ENCODE measurements at places on chromosomes 12 and 14.

- DNase-seq: no peak
Observed at GRCh38 chr12:12180136-12180535, 86.7 kb downstream of the LRP6 start.

GRCh38 chr12:121537814-121538698 is 42.8 kb downstream of the KDM2B start:
- no peak for DNase-seq

DNA sequence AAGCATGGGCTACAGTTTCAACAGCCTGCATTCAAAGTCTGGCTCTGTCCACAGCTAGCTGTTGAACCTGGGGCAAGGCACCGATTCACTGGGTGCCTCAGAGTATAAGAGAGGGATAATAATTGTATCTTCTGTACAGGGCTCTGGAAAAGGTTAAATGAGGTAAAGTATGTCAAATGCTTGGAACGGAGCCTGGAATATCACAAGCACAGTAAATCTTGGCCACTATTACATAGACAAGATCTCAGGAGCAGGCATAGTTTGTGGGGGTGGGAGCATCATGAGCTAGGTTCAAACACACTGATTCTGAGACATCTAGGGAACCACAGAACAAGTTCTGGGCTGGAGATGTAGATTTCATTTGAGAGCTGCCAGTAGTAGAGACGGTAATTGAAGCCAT is 203.7 kb upstream of the NUDT4 start:
- DNase-seq: peak; percentile 93

DNA sequence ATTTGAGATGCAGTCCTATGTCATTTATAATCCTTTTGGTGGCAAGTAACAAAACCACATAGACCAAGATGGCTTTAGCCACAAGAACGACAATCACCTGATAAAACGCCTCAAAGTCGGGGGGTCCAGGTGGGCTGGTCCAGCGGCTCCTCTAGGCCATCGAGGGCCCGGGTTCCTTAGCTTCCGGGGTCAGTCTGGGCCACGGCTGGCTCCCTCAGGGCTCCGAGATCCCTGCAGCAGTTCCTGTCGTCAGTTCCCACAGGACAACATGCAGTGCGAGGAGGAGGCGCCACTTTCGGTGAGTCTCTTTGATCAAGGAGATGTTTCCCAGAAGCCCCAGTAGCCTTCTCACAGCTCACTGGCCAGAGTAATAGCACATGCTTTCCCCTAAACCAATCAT is 574.6 kb downstream of the AACS start:
- DNase-seq: no peak

DNA sequence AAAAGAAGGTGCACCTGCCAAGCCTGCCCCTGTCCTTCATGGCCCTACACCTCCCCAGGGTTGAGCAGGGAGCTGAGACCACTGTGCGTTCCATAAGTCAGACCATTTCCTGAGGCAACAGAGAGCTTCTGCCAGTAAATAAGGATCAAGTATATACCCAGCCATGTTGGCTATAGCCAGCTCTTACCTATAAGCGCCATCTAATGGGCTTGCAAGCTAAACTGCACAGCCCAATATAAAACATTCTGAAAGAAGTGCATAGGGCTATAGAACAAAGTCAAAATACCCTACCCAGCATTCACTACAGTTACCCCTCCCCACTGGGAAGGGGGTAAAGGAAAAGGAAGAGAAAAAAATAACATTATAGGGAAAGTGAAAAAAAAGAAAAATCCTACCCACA is 59.3 kb upstream of the SCAF11 start:
- DNase-seq: no peak

- DNase-seq: no peak
Observed at GRCh38 chr12:14111230-14111865, 129.9 kb upstream of the GRIN2B start.

- no peak for DNase-seq
Observed at GRCh38 chr14:74392616-74393570, 33.1 kb downstream of the SYNDIG1L start.

DNA sequence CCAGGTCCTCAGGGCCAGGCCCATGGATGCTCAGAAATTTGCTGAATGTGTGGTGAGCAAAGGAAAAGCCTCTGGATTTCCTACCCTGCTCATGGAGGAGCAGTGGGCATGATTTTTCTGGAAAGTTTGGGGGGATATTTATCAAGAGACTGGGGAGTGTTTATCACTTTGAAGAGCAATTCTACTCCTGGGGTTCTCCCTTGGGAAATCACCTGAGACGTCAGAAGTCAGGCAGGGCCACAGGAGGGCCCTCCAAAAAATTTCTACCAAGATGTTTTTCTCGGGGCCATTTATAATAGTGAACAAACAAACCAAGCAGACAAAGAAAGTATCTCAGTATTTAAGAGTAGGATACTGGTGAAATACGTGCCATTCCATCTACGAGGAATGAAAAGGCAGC is 20.1 kb upstream of the EIF2B2 start:
- DNase-seq: no peak

- DNase-seq: no peak
Observed at GRCh38 chr12:74066476-74066875, 471.2 kb upstream of the ATXN7L3B start.

GRCh38 chr12:22981711-22982110 is 356.7 kb downstream of the ETNK1 start:
- DNase-seq: peak; percentile 22

GRCh38 chr12:42819846-42820245 is 230.3 kb upstream of the PRICKLE1 start:
- DNase-seq: no peak

DNA sequence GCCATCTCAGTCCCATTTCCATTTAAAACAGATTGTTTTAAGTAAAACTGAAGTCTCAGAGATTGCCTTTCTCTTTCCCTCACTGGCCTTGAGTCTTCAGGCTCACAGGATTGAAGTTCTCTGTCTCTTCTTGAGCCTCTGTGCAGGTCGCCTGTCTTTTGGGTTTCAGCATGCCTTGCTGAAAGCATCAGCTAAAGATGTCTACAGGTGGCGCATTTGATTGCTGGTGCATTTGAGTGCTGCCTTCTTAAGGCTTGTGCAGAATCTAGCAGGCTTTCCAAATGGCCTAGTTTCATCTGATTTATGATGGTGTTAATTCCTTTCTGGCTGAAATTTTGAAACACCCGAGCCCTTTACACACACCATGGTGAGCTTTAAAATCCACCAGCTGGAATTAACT is 1062.2 kb upstream of the FBXO33 start:
- no peak for DNase-seq

DNA sequence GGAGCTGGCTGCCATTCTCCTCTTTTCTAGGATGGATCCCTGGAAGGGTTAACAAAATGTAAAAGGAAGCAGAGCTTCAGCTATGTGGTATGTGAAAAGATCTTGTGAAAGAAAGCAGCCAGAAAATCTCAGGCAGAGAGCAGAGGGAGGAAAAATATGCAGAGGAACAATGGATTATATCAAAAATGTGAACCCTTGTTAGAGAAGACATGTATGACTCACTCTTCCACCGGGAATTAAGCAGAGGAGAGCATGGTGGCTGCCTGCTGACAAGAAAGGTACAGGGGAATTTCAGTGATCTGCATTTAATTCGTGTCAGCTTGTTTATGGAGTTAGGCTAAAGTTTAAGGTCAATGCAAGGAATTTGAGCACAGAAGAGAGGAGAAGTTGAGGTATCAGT is 46.3 kb downstream of the KCNA1 start:
- no peak for DNase-seq

DNA sequence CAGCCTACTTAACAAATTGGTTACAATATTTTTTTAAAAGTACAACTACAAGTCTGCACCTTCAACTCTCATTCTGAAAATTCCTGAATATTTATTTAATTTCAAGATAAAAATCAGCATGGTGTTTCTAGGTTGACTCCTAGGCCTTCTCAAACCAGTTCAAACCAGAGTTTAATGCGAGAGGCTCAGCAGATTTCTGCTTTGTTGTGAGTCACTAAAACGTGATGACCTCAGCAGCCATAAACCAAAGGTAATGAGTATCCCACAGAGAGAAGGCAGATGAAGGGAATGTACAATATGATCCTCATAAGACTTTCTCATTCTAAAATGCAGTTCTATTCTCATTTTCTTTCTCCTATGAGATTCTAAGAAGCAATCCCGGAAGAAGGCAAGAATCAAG is 1.5 kb downstream of the PRDM4 start:
- DNase-seq: peak; percentile 63

Measured in skeletal muscle cell (primary cell).